Cardiac muscle cell (in vitro differentiated cells and primary cell): ENCODE measurements at places on chromosomes 16 and 17. TPM values are rescaled to one million over a fixed set of nuclear protein-coding genes. Genes with fewer than 3 reads are reported as not detected.

Gene EFCAB5
- total RNA-seq: 0.12 and 0.88 TPM in 2 replicates

Gene TUBB3
- total RNA-seq: 4.6 and 16.1 TPM in 2 replicates

Gene WIPF2
- 7.1 and 9.5 TPM in 2 replicates for total RNA-seq

Gene HMOX2
- total RNA-seq: 61.5 and 69.8 TPM in 2 replicates
